ENCODE measurements at places on chromosomes 2 and 18.

DNA sequence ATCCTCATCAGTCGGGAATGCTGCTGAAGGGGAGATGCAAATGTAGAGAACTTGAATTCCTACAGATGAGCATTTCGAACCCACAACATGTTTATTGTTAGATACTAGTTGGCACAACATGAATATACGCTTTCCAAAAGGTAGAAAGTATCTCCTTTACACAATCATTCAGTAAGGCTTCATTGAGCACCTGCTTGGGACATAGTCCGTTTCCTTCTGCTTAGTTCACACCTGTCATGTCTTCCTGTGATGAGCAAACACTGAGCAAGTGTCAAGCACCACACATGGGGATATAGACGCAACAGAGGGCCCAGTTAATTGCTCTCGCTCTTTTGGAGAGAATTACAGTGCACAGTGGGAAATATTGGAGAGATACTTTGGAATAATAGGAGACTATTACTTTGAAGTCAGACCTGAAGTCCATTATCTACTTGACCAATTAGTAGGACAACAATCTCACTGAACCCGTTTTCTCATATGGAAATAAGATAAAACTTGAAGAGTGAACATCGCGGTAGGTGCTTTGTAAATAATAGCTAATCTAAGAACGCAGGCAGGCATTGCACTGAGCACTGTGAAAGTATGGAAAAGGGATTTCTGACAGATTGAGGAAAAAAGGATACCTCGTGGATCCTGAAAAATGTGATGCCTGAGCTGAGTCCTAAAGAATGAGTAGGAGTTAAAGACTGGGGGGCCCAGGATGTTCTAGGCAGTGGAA, 1.2 kb downstream of the CPSF3 start:
- no peak for DNase-seq

- no peak for DNase-seq
Observed at GRCh38 chr2:189504238-189504637, 63.0 kb downstream of the WDR75 start.

- DNase-seq = no peak
Observed at GRCh38 chr18:41410006-41410405, 545.0 kb upstream of the PIK3C3 start.

GRCh38 chr18:73679941-73680712, 467.5 kb downstream of the FBXO15 start:
- no peak for DNase-seq

DNA sequence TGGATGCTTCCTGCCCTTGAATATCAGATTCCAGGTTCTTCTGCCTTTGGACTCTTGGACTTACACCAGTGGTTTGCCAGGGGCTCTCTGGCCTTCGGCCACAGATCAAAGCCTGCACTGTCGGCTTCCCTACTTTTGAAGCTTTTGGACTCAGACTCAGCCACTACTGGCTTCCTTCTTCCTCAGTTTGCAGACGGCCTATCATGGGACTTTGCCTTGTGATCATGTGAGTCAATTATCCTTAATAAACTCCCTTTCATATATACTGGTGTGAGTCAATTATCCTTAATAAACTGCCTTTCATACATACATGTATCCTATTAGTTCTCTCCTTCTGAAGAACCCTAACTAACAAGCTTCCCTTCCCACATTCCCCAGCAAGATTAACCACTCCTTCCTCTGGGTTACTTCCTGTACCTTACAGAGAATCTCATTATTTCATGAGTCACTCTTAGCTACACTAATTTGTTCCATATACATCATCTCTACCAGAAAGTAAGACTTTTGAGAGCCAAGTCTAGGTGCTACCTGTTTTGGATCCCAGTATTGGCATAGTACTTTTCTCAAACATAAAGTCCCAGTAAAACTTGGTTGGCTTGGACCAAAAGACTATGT, 31.3 kb upstream of the LRATD1 start:
- no peak for DNase-seq

All from neural crest cell (in vitro differentiated cells).